ENCODE measurements at places on chromosomes 2 and 18.

- DNase-seq: no peak
These were observed 99.8 kb downstream of the UXS1 start for GRCh38 chr2:106094131-106094841.

DNA sequence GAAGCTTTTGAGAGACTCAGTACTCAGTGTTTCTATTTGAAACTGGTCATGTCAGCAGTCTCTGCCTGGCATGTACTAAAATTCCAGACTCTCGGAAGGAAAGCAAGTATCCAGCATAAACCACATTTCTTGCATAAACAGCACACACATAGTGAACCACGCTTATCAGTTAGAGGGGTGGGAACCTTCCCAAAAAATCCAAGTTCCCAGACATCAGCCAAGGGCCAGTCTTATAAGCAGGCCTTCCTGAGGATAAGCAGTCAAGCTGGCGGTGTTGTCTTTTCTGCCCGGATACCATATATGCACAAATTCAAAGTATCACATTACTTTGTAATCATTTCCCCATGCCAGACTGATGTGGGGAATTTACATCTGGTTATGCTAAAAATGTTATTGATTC lies 73.6 kb downstream of the ST6GAL2 start:
- DNase-seq: no peak

- no peak for DNase-seq
These were observed 62.9 kb downstream of the AQP4 start for GRCh38 chr18:26802330-26803200.

DNA sequence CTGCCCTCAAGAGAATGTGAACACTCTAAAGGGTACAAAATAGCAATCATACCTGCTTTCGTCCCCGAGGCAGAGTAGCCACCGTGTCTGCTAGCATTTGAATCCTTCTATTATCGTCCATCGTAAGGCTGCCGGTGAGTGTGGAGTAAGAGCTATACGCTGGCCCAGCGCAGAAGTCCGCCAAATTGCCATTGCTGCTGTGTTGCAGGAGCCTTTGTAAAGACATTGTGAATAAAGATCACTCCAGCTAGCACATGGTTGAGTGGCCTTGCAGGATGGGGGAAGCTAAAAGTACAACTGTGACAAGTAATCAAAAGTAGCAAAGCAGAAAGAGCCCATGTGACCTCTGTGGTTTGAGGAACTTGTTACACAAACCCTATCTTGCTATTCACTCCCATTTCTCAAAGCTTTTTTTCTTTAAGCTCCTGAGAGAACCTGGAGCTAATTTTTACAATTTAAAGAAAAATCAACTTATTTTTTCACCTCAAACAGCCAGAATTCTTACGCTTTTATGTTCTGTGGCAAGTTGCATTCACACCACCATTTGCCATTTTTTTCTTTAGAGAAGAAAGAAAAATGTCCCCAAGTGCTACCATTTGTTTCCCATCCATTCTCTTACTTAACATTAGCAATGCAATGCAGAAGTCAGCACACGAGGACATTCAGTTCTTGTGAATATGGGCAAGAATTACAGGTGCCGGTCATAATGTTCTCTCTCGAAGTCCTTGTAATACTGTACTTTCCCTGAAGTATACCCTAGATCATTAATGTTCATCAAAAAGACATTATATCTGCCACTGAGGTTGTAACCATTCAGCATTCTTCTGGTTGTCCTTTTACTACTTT lies at the start of gene CYTIP:
Gene CYTIP, minus strand, starts transcription at position 295 of the 846 bp plus-strand sequence. Its CDS starts 69 bp downstream, at position 226.
- no peak for DNase-seq

DNA sequence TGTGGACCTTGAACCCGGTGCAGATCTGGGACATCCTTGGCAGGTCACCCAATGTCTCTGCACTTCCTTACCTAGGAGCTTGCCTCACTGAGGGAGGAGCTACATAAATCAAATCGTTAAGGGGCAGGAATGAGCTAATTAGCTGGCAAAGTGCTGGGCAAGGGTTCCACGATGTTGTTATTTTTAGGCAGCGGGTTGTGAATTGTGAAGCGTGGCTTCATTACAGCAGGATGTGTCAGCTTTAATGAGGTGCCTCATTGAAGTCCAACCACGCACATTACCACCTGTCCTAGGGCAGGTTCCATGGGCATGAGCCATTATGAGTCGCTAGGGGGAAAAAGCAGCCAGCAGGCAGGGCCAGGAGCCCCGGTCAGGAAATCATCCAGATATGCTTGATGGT lies 127.0 kb upstream of the AGAP1 start:
- DNase-seq: no peak

DNA sequence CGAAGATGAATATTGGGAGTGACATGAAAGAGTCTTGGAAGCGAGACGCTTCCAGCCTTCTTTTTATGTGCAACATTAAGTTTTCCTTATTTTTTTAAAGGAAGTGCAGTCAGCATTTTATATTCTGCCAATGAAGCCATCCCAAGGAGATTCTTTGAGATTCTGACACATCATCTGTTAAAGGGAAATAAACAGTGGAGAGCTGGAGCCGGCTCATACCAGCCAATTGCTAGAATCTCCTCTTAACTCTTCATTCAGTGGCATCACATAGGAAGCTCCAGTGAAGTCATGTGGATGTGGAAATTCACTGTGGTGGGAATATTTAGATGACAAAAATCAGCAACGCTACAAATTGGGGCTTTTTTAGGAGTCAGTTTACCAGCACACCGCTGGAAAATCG lies 23.7 kb upstream of the GPR39 start:
- no peak for DNase-seq

GRCh38 chr2:71884303-71885042 lies 263.2 kb downstream of the CYP26B1 start:
- no peak for DNase-seq

GRCh38 chr2:136114382-136114781 lies 3.6 kb downstream of the CXCR4 start:
- DNase-seq: no peak

- DNase-seq: no peak
These were observed 77.3 kb downstream of the SOCS6 start for GRCh38 chr18:70366174-70366573.

DNA sequence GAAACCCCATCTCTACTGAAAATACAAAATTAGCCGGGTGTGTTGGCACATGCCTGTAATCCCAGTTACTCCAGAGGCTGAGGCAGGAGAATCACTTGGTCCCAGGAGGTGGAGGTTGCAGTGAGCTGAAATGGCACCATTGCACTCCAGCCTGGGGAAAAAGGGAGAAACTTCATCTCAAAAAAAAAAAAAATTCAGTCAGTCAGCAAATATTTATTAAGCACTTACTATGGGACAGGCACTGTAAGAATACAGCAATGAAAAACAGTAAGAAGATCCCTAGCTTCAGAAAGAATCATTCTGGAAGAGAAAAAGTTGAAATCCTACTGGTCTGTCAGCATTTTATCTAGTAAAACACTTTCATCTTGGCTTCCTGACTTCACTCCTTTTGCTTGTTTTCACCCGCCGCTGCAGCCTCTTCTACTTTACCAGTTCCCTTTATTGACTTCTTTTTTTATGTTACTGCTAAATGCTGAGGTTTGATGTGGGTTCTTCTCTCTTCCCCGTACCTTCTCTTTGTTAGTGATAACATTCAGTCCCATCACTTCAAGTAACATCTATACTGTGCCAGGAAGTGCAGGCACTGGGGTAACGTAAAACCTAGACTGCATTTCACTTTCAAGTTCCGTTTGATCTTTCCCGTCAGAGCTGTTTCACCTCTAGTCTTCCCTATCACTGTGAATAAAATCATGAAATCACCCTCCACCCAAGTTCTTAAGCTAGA lies 10.8 kb upstream of the TAF4B start:
- no peak for DNase-seq

DNA sequence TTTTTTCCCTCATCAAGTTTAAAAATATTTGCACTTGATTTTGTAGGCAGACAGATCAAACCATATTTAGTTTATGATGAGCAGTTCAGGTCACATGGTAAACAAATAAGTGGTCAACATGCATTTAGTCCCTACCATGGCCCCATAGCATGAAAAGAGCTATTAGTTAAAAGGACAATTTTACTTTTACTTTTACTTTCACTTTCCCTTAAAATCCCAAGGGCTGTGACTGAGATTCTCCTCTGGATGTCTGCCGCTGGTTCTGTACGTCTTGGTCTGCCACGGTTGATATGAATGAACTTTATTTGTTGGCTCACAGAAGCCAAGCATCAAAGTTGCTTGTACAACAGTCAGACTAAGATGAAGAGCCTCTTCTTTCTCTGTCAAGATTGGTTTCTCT lies 626.2 kb upstream of the CDH7 start:
- no peak for DNase-seq

DNA sequence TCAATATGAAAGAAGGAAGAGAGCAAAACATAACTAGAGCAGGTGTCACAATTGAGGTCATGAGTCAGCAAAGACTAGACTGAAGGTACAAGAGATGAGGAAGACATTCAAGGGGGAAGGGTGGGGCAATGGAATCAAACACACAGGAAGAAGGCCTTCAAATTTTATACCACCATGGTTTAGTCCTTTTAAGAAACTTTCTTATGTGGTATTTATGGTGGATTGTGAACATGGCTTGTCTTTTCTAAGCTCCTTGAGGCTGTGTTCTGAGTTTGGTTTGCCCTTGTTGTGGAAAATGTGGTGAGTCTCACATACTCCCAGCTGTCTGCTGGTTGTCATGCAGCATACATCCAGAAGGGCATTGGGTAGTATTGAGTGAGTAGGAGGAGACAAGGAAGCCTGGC lies 62.1 kb downstream of the NABP1 start:
- DNase-seq: no peak

- DNase-seq: no peak
These were observed 21.4 kb downstream of the FAM98A start for GRCh38 chr2:33577668-33578067.

- no peak for DNase-seq
These were observed 221.8 kb upstream of the CTAGE1 start for GRCh38 chr18:22639561-22639960.

- no peak for DNase-seq
These were observed 48.9 kb upstream of the AAK1 start for GRCh38 chr2:69692424-69692823.

Data from DMS79 treated with DMSO at 0.1 percent for 48 hours (cell line).